Dermis blood vessel endothelial cell (primary cell): ENCODE measurements at places on chromosomes 4 and X.

- DNase-seq: no peak
Observed at GRCh38 chr4:42172921-42173320, 20.5 kb upstream of the BEND4 start.

GRCh38 chrX:26918631-26919030 lies 544.5 kb downstream of the PPP4R3C start:
- DNase-seq: peak; percentile 62

GRCh38 chr4:174423257-174423944 lies 98.9 kb downstream of the HPGD start:
- peak; percentile 27 for DNase-seq

DNA sequence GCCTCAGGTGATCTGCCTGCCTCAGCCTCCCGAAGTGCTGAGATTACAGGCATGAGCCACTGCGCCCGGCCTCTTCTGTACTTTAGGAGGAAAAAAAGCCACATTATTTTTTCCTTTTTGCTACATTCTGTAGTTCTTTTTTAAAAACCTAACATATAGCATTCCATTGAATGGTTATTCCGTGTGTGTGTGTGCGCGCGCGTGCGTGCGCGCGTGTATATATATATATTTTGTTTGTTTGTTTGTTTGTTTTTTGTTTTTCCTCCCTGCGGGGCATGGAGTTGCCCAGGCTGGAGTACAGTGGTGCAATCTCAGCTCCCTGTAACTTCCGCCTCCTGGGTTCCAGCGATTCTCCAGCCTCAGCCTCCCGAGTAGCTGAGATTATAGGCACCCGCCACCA lies 59.5 kb downstream of the ARHGAP10 start:
- no peak for DNase-seq

DNA sequence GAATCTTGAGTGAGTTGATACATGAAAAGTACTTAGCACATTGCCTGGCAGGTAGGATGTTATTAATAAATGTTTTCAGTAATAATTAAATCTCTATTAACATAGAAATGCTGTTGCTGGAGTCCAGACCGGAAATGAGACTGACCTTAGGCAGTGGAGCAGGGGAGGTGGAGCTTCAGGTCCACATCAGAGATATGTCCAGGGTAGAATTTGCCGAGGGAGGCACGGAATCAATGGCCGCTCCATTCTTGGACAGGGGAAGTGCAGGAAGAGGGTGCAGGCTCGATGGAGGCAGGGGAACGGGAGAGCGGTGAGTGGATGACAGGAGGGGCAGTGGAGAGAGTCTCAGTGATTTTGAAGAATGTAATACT lies 107.3 kb downstream of the GATB start:
- no peak for DNase-seq

- no peak for DNase-seq
Observed at GRCh38 chr4:125169192-125169591, 145.6 kb upstream of the FAT4 start.

DNA sequence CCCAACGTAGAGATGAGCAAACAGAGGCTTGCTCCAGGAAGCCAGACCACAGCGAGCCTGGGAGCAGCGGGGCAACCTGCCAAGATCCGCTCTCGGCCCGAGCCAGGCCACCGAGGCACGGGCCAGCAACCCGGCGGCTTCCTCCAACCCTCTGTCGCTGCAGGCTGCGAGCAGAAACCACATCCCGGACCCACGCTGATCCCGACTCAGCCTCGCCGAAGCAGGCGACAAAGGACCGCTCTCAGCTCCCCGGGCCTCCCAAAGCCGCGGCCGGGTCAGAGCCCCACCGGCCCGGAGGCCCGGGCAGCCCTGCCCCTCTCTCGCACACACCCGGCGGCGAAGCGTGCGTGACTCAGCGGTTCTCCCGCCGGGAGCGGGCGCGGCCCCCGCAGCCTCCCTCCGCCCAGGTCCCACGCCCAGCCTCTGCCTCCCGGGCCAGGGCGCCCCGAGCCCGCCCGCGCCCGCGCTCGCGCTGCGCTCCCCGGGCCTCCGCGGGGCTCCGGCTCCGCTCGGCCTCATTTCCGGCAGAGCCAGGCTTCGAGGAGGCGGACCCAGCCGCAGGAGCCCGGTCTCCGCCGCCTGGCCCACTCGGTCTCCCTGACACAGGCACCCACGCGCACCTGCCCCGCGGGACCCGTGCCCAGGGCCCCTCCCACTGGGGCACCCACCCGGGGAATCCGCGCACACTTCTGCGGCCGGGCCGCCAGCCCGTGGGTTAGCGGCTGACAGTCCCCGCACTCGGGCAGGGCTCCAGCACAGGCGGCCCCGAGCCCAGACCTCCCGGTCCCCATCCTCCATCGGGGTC lies 1.7 kb downstream of the PPP2R2C start:
- peak; percentile 29 for DNase-seq

- DNase-seq: no peak
Observed at GRCh38 chr4:150332086-150332485, 249.9 kb upstream of the MAB21L2 start.

DNA sequence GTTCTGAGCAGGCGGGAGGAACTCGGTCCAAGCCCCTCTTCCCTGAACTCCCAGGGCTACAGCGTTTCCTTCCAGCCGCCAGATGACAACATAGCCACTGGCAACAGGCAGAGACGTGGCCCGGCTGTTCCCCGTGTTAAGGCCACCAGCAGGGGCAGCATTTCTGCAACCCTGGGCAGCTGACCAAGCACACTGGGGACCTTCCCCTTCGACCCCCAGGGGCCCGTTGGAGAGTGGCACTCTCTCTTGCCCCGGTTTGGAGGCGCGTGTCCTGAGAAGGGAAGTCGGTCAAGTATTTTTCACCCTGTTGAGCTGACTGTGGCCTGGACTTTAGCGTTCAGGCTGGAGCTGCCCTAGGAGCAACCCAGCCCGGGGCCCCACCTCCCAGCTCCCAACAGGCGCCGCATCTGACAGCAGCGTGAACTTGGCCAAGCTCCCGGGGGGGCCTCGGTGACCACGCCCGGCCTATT lies 37.6 kb downstream of the ZBTB49 start:
- peak; percentile 73 for DNase-seq

DNA sequence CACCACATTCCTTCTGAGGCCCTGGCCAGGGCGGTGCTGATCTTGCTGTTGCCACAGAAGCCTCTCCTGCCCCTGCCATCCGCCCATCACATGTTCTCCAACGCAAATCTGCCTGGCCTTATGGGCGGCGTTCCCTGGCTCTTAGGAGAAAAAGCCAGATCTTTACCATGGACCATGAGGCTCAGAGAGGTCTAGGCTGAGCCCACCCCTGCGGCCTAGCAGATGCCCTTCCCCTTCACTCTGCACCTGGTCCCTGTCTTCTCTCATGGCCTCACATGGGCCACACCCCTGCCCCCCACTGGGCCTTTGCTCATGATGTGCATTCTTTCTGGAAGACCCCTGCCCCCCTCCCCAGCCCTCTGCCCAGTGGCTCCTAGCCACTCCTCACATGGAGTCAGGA lies 78.5 kb downstream of the CRMP1 start:
- no peak for DNase-seq

DNA sequence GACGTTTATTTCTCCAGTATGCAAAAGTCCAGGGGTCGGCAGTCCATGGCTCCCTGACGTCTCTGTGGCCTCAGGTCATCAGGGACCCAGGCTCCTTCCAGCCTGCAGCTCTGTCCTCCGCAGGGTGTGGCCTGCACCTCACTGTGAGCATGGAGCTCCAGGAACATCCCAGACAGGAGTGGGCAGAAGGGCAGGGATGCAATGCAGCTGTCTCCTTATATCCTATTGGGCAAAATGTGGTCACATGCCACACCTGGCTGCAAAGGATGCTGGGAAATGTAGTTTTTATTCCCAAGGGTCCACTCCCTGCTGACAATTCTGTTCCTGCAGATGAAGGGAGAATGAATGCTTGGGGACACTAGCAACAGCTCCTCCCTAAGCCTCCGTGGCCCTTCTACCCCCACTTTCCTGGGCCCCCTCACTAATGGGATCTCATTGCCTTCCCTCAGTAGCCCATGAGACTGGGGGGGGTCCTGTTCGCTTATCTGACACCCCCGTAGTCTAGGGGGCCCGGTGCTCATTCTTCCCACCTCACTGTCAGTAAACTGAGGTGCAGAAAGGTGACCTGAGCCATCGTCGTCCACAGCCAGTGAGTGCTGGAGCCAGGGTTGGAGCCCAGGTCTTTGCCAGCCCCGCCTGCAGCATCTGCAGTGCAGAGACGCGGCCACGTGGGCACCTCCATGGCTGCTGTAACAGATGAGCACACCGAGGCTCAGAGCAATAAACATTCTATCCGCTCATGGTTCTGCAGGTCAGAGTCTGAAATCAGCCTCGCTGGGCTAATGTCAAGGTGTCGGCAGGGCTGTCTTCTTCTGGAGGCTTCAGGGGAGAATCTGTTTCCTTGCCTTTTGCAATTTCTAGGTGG lies 5.9 kb upstream of the GRPEL1 start:
- DNase-seq: peak; percentile 70

DNA sequence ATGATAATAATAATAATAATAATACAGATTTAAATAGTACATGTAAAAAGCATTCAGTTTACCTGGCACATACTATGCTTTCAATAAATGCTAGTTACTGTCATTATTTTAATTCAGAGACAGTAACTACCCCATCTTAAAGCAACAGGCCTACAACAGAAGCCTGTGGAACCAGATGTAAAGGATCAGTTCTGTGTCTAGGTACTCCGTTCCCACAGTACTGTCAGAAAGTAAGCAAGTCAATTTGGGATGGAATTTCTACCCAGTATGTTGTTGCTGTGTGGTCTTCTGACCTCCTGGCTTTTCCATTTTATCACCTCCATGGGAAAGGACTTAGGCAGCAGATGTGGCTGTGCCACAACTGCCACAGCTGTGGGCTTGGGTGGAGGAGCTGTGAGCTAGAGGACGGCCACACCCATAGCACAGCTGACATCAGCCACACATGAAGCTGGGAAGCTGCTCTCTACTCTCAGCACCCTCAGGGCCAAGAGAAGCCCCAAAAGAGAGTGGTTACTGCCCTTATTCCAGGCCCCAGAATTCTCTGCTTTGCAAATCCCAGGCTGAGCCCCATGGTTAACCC lies 102.8 kb downstream of the CBR4 start:
- DNase-seq: no peak

- DNase-seq: peak; percentile 56
Observed at GRCh38 chrX:37825215-37825842, 22.0 kb downstream of the DYNLT3 start.

DNA sequence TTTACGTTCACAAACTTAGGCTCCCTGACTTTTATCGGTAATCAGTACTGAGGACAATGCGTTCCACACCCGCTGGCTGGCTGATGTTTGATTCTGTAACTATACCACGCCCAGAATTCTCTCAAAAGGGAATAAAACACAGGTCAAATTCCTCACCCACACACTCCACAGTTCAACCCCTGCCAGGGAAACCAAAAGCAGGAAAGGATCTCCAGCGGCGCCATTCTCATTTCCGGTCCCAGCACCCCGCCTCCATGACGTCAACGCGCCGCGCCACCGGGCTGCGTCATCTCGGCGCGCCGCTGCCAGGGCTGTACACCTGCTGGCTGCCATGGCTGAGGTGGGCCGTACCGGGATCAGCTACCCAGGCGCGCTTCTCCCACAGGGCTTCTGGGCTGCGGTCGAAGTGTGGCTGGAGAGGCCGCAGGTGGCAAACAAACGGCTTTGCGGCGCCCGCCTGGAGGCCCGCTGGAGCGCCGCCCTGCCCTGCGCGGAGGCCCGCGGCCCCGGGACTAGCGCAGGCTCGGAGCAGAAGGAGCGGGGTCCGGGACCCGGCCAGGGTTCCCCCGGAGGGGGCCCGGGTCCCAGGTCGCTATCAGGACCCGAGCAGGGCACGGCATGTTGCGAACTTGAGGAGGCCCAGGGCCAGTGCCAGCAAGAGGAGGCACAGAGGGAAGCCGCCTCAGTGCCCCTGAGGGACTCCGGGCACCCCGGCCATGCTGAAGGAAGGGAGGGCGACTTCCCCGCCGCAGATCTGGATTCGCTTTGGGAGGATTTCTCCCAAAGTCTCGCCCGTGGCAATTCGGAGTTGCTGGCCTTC lies at the start of the genes ACOX3 and TRMT44:
Gene ACOX3, minus strand, starts transcription at position 232 of the 820 bp plus-strand sequence. CDS start 24,202 bp downstream, outside the sequence.
Gene TRMT44, plus strand, starts transcription at position 286 of the 820 bp plus-strand sequence. Its CDS starts 46 bp downstream, at position 332.
- DNase-seq: peak; percentile 96

DNA sequence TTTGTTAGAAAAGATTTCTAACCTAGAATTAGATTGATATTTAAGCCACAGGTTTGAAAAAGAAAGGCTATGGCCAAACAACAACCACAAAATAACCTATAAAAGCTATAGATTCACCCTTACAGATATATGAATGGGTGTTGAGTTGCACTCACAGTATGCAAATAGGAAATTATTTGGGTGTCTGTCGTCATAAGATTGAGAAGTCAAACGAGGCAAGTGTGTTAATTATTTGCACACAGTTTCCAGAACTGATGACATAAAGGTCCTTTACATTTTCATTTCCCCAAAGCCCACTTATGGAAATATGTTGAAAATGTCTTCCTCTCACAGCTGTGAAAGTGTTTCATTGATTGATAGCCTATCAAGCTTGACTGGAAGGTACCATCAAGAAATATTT lies 101.2 kb upstream of the CXCL13 start:
- no peak for DNase-seq

DNA sequence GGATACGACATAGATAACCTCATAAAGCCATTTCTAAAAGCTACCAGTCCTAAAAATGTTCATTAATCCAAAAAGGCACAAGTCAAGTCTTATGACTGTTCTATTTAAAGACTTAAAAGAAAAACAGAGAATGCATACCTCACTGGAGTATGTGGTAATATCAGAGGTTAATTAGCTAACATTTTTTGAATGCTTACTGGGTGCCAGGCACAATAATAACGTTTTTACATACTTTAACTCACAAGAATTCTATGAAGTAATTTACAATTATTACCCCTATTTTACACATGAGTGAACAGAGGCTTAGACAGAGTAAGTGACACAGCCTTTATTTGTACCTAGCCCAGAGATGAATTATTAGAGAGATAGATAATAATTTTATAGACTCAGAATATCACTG lies 207.5 kb downstream of the PDGFC start:
- no peak for DNase-seq

DNA sequence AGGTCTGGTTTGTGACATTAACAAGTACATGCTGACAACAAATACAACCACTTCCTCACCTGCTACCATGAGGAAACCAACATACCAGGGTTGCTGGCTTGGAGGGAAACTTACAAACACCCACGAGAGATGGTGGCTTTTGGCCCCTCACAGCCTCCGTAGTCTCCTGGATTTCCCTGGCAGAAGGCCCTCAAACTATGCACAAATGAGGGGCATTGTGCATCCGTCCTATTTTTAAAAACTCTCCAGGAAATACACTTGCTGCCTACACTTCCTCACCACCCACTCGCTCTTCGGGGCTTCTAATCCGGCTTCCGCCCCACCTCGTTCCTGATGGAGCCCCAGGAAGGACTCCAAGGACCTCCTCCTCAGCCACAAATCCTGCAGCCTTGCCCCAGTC lies 355.0 kb upstream of the GATB start:
- DNase-seq: peak; percentile 65

- DNase-seq: no peak
Observed at GRCh38 chr4:184148738-184149637, 68.7 kb downstream of the ENPP6 start.

- DNase-seq: no peak
Observed at GRCh38 chrX:154655786-154656185, 2.4 kb upstream of the CTAG2 start.

GRCh38 chr4:147542229-147542990 lies 61.5 kb downstream of the EDNRA start:
- DNase-seq: no peak
